ENCODE measurements at places on chromosomes 11 and 22.

DNA sequence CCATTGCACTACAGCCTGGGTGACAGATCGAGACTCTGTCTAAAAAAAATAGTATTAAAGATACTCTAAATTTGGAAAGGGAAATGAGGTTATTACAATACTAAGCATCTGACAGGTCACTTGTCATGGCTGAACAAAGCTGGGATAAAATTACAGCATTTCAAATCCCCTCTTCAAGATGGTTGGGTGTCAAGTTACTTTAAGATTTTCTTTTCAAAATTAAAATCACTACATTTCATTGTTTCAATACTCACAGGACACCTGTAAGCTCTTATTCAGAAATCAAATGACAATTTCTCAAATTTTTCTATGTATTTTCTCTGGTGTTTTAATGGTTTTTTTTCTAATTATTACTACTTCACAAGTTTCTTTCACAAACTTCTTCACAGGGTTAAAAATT lies 5.7 kb downstream of the TAF1D start:
- no peak for DNase-seq

- DNase-seq: no peak
Measured at GRCh38 chr22:47315862-47316419, 553.5 kb downstream of the TBC1D22A start.

DNA sequence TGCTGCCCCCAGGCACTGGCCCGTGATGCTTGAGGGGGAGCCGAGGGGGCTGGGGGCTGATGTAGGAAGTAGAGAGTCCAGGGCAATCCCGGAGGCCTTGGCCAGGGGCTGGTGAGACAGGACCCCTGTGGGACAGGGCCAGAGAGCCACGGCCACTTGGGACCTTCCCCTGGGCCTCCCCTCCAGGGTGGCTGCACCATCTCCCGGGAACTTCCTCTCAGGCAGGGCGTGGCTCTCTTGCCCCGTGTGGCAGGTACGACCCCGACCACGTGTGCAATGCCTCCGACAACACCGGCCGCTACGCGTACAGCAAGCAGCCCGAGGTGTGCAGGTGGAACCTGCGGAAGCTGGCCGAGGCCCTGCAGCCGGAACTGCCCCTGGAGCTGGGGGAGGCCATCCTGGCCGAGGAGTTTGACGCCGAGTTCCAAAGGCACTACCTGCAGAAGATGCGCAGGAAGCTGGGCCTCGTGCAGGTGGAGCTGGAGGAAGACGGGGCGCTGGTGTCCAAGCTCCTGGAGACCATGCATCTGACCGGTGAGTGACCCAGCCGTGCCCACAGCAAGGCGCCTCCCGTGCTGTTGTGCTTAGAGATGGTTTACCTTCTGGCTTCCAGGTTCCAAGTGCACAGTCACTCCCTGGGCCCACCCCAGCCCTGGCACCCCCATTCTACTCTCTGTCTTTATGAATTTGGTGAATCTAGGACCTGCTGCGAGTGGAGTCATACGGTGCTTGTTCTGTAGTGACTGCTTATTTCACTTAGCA lies 9.7 kb downstream of the SELENOO start:
- no peak for DNase-seq

DNA sequence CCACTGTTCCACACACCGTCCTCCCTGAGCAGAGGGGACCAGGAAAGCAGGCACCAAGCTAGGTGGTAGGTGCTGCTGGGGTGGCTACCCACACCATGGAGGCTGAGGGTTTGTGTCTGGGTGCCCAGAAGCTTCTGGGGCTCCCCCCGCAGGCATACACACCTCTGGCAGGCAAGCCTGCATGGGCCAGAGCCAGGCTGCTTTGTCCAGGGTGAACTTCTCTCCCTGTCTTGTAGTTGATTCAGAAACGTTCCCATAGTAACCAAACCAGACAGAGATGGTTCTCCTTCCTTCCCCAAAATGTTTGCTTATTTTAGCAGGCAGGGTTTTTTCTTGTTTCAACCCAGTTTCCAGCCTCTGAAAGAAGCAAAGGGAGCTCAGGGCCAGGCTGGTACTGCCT lies 40.9 kb upstream of the SUSD2 start:
- DNase-seq: no peak

GRCh38 chr11:2643746-2644145 lies 56.0 kb downstream of the KCNQ1OT1 start:
- DNase-seq: no peak

DNA sequence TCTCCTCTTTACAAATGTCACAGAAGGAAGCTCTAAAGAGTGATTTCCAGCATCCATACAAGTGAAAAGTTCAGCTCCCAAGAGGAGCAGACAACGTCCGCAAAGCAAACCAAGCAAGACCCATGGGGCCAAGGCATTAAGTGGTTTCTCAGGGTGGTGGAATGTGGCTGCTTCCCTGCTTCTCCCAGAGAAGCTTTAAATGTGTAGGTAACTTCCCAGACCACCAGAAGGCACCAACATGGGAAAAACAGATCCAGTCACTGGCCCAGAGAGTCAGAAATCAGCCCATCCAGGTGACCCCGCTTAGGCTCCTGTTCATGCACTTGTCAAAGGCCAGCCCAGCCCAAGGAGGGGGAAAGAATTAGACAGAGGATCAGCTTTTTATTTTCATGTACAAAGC lies 13.3 kb upstream of the PHF21A start:
- DNase-seq: no peak

GRCh38 chr22:28917747-28918549 lies 34.6 kb downstream of the ZNRF3 start:
- no peak for DNase-seq

- DNase-seq: no peak
Measured at GRCh38 chr11:83671289-83671688, 385.1 kb upstream of the CCDC90B start.

- no peak for DNase-seq
Measured at GRCh38 chr11:45556851-45557707, 108.3 kb downstream of the CHST1 start.

- DNase-seq: no peak
Measured at GRCh38 chr22:32318361-32318760, 39.3 kb upstream of the RFPL3 start.

GRCh38 chr11:116115801-116116200 lies 611.6 kb upstream of the CADM1 start:
- DNase-seq: no peak

GRCh38 chr11:134150195-134150903 lies 73.4 kb downstream of the NCAPD3 start:
- DNase-seq: no peak

- peak; percentile 12 for DNase-seq
Measured at GRCh38 chr11:34379079-34379478, 21.3 kb upstream of the ABTB2 start.
